Activated T-cell treated with anti-CD3 and anti-CD28 coated beads, Interleukin-2, amount 50 U/mL, for 72 hours (primary cell): ENCODE measurements at places on chromosomes 12 and 14. TPM values are rescaled to one million over a fixed set of nuclear protein-coding genes. Genes with fewer than 3 reads are reported as not detected.

GRCh38 chr14:104171895-104172294, 33.5 kb downstream of the KIF26A start:
- H3K27ac ChIP-seq: no peak overlapping the region
- H3K4me1 ChIP-seq: no peaks in the 10 kb centered on the region
- no peak for DNase-seq
- no peak overlapping the region for H3K4me3 ChIP-seq
- H3K36me3 ChIP-seq: no peaks in the 10 kb centered on the region
- H3K27me3 ChIP-seq: no peaks in the 10 kb centered on the region

DNA sequence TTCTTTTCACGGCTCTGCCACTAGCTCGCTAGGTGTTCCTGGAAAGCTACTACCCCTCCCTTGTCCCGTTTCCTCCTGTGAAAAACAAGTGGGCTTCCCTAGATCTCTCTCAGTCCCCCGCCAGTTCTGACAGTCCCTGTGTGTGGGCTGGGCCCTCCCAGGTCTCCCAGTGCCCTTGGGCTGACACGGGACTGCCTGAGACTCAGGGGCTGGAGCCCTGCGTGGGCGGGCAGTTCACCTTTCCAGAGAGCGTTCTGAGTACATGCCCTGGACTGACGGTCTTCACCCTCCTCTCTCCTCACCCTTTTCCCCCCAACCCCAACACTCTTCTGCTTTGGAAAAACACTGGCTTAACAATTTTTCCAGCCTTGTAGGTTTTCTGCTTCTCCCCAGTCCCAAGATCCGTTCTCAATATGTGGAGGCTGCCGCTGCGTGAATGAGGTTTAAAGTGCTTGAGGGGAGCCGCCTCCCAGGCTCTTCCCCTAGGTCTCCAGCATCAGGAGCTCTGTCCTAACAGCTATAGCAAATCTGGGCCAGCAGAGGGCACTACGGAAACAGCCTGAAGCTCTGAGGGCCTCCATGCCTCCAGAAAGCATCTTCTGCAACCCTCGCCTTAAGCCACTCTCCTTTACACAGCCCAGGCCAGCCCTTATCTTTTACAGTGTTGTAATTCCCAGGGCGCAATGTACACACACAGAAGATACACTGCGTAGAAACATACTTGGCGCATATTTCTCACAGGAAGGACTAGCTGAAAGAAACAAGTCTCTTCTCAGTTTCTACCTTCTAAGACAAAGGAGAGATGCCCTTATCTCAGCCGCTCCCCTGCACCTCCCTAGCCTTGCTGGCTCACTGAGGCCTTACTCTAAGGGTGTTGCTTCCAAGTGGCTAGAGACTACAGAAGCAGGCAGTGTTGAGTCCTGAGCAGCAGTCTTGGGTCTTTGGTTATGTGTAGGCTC, 10.4 kb upstream of the DCD start:
- H3K4me1 ChIP-seq: no peaks in the 10 kb centered on the region
- peak; percentile 52 for DNase-seq
- no peaks in the 10 kb centered on the region for H3K36me3 ChIP-seq
- peaks cover 24% of the 10 kb centered on the region for H3K27me3 ChIP-seq

- peaks cover 3% of the 10 kb centered on the region for H3K36me3 ChIP-seq
- H3K4me3 ChIP-seq: no peak overlapping the region
- DNase-seq: no peak
- peaks cover 15% of the 10 kb centered on the region for H3K4me1 ChIP-seq
- H3K27me3 ChIP-seq: no peaks in the 10 kb centered on the region
Observed at GRCh38 chr12:22684140-22685118, 59.5 kb downstream of the ETNK1 start.

DNA sequence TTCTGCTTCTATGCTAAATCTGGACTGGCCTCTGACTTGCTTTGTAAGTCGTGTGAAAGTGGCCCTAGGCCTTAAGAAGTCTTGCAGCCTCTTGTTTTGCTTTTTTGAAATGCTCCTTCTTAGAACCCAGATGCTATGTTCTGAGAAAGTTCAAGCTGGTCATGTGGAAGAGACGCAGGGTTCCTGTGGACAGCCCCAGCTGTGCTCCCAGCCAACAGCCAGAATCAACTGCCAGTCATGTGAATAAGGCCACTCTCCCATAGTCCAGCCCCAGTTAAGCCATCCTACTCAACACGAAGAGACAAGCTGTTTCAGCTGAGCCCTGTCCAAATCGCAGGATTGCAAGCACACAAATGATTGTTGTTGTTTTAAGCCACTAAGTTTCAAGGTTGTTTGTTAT, 37.3 kb upstream of the TBPL2 start:
- H3K27ac ChIP-seq: no peak overlapping the region
- no peaks in the 10 kb centered on the region for H3K4me1 ChIP-seq
- DNase-seq: no peak

- no peaks in the 10 kb centered on the region for H3K27me3 ChIP-seq
- peak overlapping the region; percentile 38 for H3K4me3 ChIP-seq
- H3K36me3 ChIP-seq: peaks cover 19% of the 10 kb centered on the region
- H3K27ac ChIP-seq: peak overlapping the region; percentile 56
Observed at GRCh38 chr12:946212-946611, 3.3 kb downstream of the RAD52 start.

GRCh38 chr12:23083267-23083666, 458.3 kb downstream of the ETNK1 start:
- no peaks in the 10 kb centered on the region for H3K4me1 ChIP-seq
- no peaks in the 10 kb centered on the region for H3K36me3 ChIP-seq
- no peaks in the 10 kb centered on the region for H3K27me3 ChIP-seq
- no peak overlapping the region for H3K27ac ChIP-seq
- peak; percentile 5 for DNase-seq

GRCh38 chr12:5254703-5255102, 177.2 kb upstream of the NTF3 start:
- H3K36me3 ChIP-seq: no peaks in the 10 kb centered on the region
- H3K4me1 ChIP-seq: no peaks in the 10 kb centered on the region
- no peak overlapping the region for H3K27ac ChIP-seq
- peaks cover 6% of the 10 kb centered on the region for H3K27me3 ChIP-seq
- no peak for DNase-seq

DNA sequence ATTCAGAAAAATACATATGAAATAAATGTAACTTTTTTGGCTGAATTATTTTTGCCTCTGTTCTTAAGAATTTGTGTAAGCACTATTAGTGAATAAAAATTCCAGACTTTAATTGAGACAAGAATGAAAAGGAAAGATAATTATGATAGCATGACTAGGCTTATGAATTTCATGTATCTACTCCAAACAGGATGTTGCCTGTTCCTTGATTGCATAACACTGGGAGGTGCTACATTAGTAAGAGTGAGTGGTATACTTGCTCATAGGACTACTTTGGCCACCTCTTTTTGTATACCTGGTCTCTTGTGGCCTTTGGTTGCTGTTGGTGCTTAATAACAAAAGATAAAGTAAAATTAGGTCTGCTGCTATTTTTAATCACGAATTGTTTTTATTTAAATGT, 112.8 kb downstream of the NAV3 start:
- no peak overlapping the region for H3K4me3 ChIP-seq
- no peaks in the 10 kb centered on the region for H3K27me3 ChIP-seq
- no peak overlapping the region for H3K27ac ChIP-seq
- DNase-seq: no peak
- H3K36me3 ChIP-seq: no peaks in the 10 kb centered on the region

GRCh38 chr12:61095111-61095510, 1165.1 kb upstream of the USP15 start:
- no peaks in the 10 kb centered on the region for H3K27me3 ChIP-seq
- H3K36me3 ChIP-seq: no peaks in the 10 kb centered on the region
- no peak overlapping the region for H3K4me3 ChIP-seq
- no peak for DNase-seq

- H3K27me3 ChIP-seq: peaks cover 18% of the 10 kb centered on the region
- H3K4me3 ChIP-seq: peak overlapping the region; percentile 20
- peak; percentile 69 for DNase-seq
Observed at GRCh38 chr12:94109160-94109559, 39.2 kb upstream of the PLXNC1 start.

DNA sequence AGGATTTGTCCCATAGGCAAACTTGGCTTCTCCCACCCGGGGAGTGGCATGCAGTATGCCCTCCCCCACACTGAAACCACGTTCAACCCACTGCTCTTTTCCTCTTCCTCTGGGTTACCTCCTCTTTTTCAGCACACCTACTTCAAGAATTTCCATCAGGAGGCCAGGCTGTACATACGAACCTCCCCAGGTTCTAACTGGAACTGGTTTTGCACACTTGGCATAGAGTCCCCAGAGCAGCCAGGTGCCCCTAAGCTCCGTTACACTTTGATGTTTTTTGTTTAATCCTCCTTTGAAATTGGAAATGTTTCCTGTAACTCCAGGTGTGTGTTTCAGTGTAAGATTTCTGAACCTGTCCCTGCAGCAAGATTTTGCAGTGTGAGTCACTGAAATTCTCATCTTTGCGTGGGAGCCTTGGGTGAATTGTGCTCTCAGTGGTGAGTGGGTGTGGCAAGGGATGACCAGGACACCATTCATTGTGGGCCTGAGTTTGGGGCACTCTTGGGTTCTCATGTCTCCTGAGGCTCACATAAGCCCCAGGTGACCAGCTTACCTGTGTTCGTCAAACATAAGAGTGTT, 18.2 kb downstream of the CD9 start:
- H3K4me1 ChIP-seq: peaks cover 23% of the 10 kb centered on the region
- H3K4me3 ChIP-seq: no peak overlapping the region
- DNase-seq: no peak
- H3K27me3 ChIP-seq: no peaks in the 10 kb centered on the region

GRCh38 chr14:105909046-105909827, 382.9 kb downstream of the TMEM121 start:
- no peaks in the 10 kb centered on the region for H3K36me3 ChIP-seq
- no peak for DNase-seq
- H3K27me3 ChIP-seq: no peaks in the 10 kb centered on the region
- no peak overlapping the region for H3K4me3 ChIP-seq

Gene ATP2A2
- 127 TPM for total RNA-seq

Gene STAB2
- total RNA-seq: not detected

Gene NR4A1
- total RNA-seq: 136 TPM

Gene GLIPR1L1
- total RNA-seq: not detected

Gene COL2A1
- 0.14 TPM for total RNA-seq

Gene TMEM229B
- total RNA-seq: 0.79 TPM
